ENCODE measurements at places on chromosomes 11 and 22. TPM values are rescaled to one million over a fixed set of nuclear protein-coding genes. Genes with fewer than 3 reads are reported as not detected.

The MYEOV gene
- 1.0 TPM for total RNA-seq

The ZNF74 gene
- 4.1 TPM for total RNA-seq

The PANX1 gene
- total RNA-seq = 12.4 TPM

The LIF gene
- 0.96 TPM for total RNA-seq

The MFNG gene
- total RNA-seq = 148 TPM

The TBX1 gene
- total RNA-seq = not detected

The MS4A3 gene
- 0.79 TPM for total RNA-seq

The TSSK2 gene
- total RNA-seq = not detected

The C11orf16 gene
- total RNA-seq = not detected

The PRODH gene
- total RNA-seq = not detected

The GAS2 gene
- total RNA-seq = 1.0 TPM

The OR52I2 gene
- total RNA-seq = not detected

The GLYATL2 gene
- total RNA-seq = not detected

The TUBA8 gene
- 2.3 TPM for total RNA-seq

The BTG4 gene
- not detected for total RNA-seq

The ARL14EP gene
- total RNA-seq = 23.3 TPM

The RTN4RL2 gene
- not detected for total RNA-seq

The TNNI2 gene
- not detected for total RNA-seq

The OR4X1 gene
- total RNA-seq = not detected

The CDC45 gene
- 2.7 TPM for total RNA-seq

The CECR2 gene
- total RNA-seq = not detected

The MIOX gene
- not detected for total RNA-seq

The CSNK2A3 gene
- not detected for total RNA-seq
